ENCODE measurements at places on chromosomes 3 and 15.
A peak's percentile ranks its signal among the peaks of the same experiment; 100 is the strongest.

- DNase-seq, result no peak
Measured at GRCh38 chr3:196287090-196287439, 461 bp downstream of the PCYT1A start.

GRCh38 chr15:54789376-54789775 is 407.4 kb downstream of the RSL24D1 start:
- no peak for DNase-seq

GRCh38 chr15:80031841-80032240 is 27.6 kb upstream of the ZFAND6 start:
- no peak for DNase-seq

DNA sequence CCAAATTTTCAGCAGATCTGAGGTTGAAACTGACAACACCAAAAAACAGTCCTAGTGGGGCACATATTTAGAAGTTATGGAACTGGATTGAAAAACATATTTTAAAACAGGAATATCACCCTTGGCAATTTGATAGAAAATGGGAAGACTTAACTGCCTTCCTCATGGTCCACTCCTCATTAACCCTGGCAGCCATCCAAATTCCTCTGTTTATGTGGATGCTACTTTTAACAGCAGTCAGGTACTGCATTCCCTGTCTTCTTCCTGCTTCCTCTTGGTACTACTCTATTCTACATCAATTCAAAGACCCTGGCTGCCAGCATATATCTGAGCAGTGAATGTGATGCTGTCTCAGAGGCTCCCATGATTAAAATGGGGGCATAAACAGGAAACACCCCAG is 54.3 kb downstream of the PDE8A start:
- DNase-seq, result no peak

DNA sequence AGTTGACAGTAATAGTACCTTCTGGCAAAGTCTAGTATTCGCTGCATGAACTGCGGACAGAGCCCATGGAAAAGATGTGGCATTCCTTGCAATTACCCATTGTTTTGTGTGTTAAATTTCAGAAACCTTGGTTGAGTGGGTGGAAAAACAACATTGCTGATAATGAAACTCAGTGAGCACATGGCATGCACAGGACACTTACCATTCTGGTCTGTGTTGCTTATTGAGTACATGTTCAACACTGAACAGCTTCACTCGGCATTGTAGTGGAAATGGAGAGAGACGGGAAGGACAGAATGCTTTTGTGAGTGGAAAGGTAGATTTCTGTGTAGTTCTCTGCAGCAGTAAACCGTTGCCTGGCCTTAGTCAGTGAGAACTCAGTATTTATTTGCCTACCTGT is 165.3 kb downstream of the FNDC3B start:
- no peak for DNase-seq

GRCh38 chr3:155640098-155640497 is 104.8 kb downstream of the PLCH1 start:
- DNase-seq, result no peak

GRCh38 chr3:29181872-29182271 is 99.0 kb upstream of the RBMS3 start:
- no peak for DNase-seq

DNA sequence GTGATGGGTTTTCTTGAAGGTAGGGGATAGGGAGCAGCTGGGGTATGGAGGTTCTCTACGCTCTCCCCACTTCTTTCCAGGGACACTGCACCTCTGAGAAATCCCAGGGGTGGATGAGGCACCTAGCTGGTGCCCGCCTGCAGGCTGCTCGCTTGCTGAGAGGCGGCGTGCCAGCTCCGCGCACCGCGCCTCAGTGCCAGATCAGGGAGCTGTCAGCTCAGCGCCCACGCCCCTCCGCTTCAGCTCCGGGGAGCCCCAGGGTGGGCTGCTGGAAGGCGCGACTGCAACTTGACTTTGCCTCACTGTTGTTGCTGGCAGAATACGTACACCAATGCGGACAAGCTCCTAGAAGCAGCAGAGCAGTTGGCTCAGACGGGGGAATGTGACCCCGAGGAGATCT is 345.7 kb upstream of the UMPS start:
- no peak for DNase-seq

DNA sequence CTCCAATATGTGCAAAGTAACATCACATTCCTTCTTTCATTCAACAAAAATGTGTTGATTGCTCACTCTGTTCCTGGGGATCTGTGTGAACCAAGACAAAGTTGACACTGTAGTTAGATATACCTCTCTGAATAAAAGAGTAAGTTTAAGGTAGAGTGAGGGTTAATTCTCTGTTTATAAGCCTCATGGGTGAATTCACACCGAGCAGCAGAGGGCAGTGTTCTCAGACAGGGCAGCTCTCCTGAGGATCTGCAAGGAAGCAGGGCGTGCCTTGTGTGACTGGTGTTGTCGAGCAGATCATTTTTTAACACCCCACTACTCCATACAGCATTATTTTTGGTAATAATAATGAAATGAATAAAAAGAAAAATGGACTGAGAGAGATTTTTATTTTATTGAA is 34.4 kb downstream of the PAQR9 start:
- no peak for DNase-seq

DNA sequence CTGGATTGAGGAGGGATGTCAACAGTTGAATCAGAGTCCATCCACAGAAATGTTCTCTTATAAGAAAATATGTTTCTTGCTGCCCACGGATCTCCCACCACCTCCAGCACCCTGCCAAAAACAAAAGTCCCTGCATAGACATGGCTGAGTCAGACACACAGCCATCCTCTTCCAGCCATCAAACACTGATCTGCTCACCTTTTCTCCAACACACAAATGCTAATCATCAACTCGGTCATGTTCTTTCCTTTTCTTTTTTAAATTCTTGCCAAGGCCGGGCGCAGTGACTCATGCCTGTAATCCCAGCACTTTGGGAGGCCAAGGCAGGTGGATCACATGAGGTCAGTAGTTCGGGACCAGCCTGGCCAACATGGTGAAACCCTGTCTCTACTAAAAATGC is 110.7 kb upstream of the IL12A start:
- DNase-seq, result no peak

GRCh38 chr3:5047764-5048419 is 68.7 kb downstream of the BHLHE40 start:
- no peak for DNase-seq

DNA sequence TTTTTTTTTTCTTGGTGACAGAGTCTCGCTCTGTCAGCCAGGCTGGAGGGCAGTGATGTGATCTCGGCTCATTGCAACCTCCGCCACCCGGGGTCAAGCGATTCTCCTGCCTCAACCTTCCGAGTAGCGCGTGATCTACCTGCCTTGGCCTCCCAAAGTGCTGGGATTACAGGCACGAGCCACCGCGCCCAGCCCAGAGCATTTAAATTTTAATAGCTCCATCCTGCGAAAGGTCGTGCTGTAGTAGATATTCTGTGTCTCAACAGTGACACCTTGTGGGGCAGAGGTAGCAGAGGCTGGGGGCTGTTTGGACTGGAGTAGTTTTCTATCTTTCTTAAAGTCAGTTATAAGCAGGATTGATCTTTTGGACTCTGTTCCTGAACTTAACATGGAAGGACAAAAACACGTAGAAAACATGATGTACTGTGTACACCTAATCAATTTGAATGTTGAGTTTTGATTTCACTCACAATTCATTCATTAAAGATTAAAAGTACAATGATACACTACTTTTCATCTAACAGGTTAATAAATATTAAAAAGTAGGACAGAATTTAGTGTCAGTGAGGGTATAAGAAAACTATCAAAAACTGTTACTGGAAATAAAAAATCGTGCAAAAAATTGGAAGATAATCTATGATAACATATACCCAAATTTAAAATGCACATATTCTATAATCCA is 11.0 kb upstream of the PDCD6IP start:
- DNase-seq, result peak; percentile 20

DNA sequence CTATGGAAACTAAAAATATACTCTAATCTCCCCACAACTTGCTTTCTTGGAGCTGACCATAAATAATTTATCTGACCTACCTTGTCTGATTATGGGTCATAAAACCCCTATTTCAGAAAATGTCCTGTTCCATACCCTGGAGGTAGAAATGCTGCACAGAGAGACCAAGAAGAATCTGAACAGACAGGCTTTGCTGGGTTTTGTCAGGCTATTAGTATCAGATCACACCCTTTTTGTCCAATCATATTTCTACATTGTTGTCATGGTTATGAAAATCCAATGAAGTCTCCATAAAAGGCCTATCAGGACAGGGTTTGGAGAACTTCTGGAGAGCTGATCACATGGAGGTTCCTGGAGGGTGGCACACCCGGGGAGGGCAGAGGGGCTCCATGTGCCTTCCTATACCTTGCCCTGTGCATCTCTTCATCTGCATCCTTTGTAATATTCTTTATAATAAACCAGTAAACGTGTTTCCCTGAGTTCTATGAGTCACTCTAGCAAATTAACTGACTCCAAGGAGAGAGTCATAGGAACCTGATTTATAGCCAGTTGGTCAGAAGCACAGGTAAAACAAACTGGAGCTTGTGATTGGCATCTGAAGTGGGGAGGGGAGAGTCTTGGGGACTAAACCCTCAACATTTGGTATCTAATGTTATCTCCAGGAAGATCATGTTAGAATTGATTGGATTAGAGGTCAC is 58.1 kb downstream of the NGLY1 start:
- no peak for DNase-seq

DNA sequence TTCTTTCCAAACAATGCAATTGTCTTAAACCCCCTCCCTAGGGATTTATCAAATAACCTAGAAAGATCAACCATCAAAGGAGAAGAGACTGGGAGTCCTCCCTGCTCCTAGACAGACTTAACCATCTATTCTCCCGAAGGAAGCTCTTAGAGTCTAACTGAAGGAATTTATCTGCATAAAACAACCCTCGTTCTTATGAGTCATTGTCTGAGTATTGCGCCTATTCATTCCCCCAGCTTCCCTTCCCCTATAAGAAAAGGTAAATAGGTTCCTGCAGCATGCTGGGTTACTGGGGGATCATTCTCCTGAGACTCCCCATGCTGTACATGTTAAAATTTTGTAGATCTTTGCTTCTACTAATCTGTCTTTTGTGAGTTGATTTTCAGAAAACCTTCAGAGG is 412.7 kb downstream of the OCA2 start:
- no peak for DNase-seq

GRCh38 chr3:164515256-164515655 is 563.0 kb downstream of the SI start:
- no peak for DNase-seq
